ENCODE measurements at places on chromosomes 5 and 9. TPM values are rescaled to one million over a fixed set of nuclear protein-coding genes. Genes with fewer than 3 reads are reported as not detected.

FCN1 gene
- polyA plus RNA-seq, result 4.7 TPM

DNA sequence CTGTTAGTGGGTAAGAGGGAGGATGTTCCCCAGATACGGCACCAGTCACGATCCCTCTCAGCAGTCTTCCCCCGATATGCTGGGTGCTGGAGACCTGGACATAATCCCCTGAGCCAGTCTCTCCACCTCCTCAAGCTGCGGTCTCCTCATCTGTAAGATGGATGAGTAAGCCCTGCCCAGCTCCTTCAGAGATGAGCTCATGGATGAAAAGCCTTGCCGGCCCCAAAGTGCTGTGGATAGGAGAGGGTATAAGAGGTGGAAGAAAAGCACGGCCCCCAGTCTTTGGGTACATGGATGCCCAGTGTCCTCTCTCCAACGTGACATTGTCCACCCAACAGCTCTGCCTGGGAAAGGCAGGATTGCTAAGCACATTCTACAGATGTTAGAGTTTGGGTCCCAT, 4.5 kb downstream of the CAMK2A start:
- DNase-seq, result no peak

- no peak for DNase-seq
These were observed 47.0 kb upstream of the TDRD7 start for GRCh38 chr9:97364769-97365490.

CFAP77 gene
- polyA plus RNA-seq, result 4.4 TPM

- no peak for DNase-seq
These were observed 346.5 kb upstream of the MEF2C start for GRCh38 chr5:89229331-89230070.

SKP2 gene
- 63.6 TPM for polyA plus RNA-seq

GRCh38 chr9:110186254-110186653, 21.7 kb downstream of the C9orf152 start:
- DNase-seq, result no peak

SHISAL2B gene
- 9.3 TPM for polyA plus RNA-seq

AFF4 gene
- polyA plus RNA-seq, result 57.0 TPM

DNA sequence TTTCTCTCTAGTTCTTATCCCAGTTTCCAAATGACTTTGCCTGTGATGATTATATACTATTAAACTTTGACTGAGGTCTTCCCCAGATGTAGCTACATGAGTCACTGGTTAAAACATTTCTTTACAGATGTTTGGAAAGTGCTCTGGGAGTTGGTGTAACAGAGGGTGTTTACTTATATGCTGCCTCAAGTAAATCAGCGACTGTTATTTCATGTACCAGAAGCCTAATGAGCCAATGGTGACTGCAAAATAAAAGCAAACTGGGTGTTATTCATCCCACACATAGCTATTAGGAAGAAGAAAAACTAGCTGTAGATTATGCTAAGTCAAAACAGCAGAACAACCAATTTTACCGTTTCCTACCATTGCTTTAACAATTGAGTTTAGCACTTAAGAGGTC, 929.7 kb upstream of the SEMA6A start:
- no peak for DNase-seq

PTPA gene
- 145 TPM for polyA plus RNA-seq

- no peak for DNase-seq
These were observed 50.5 kb upstream of the COL5A1 start for GRCh38 chr9:134591082-134591571.

- DNase-seq, result no peak
These were observed 280.1 kb downstream of the CDH10 start for GRCh38 chr5:24364711-24365110.

OR1J2 gene
- not detected for polyA plus RNA-seq
